ENCODE measurements at places on chromosomes 1 and 21.

- no peak for DNase-seq
Observed at GRCh38 chr1:11598461-11598860, 55.8 kb downstream of the FBXO2 start.

- DNase-seq: no peak
Observed at GRCh38 chr1:228317891-228318810, 88.5 kb downstream of the TRIM11 start.

DNA sequence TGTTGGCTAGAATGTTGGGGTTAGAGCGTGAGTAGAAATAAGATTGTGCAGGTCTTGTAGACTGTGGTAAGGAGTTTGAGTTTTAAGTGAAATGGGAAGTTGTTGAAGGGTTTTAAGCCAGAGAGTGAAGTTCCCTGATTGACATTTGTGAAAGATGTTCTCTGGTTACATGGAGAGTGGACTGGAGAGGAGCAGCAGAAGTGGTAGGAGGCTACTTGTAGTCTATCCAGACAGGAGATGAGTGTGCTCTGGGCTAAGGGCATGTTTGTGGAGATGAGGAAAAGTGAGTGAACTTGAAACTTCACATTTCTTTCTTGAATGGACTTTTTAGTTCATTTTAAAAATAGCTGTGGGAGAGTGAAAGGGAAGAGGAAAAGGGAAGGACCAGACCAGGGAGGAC is 37.0 kb downstream of the F3 start:
- DNase-seq: no peak

GRCh38 chr1:199688133-199688676 is 339.3 kb upstream of the NR5A2 start:
- DNase-seq: no peak

GRCh38 chr1:12279728-12280464 is 50.1 kb downstream of the VPS13D start:
- no peak for DNase-seq

DNA sequence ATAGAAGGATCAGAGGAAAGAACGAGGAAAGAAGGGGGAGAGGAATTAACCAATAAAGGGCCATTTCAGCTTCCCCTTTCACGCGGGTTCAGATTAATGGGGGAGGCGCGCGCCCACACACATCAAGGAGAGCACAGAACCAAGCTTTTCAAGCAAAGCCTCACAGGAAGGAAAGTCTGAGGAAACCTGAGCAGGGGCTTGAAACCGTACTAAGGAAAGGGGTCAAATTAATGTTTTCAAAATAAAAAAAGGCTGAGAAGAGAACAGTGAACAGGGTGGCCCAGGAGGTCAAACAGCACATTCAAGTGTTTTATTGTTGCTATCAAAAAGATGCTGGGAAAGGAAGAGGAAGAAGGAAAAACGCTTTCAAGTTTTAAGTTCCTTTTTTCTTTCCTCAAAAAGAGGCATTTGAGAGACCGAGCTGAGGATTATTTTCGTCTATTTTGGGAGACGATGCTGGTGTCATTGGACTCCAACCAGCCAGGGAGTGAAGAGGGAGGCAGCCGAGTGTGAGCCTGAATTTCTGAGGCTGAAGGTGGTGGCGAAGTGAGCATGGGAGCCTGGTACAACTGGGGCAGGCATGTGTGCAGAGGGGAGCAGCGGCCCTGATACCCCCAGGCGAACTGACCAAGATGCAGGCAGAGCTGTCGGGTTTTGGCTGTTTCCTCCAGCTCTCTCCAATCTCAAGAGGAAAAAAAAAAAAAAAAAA is 88.4 kb downstream of the PROX1 start:
- no peak for DNase-seq

GRCh38 chr1:212454741-212455140 is 22.0 kb downstream of the NENF start:
- no peak for DNase-seq

DNA sequence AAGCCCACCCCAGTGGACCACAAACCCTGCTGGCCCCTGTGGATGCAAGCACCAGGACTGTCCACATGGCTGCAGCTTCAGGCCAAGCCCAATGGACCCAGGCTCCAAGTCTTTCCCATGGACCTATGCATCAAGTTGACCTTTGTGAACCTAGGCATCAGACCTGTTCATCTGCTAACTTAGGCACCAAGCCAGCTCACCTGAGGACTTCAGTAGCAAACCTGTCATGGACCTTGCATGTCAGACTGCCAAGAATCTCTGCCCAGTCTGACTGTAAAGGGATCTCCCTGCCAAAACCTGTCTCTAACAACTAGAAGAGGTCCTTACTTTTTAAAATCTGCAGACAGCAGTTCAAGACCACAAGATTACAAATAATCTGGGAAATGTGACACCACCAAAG is 37.8 kb downstream of the FMO3 start:
- no peak for DNase-seq

DNA sequence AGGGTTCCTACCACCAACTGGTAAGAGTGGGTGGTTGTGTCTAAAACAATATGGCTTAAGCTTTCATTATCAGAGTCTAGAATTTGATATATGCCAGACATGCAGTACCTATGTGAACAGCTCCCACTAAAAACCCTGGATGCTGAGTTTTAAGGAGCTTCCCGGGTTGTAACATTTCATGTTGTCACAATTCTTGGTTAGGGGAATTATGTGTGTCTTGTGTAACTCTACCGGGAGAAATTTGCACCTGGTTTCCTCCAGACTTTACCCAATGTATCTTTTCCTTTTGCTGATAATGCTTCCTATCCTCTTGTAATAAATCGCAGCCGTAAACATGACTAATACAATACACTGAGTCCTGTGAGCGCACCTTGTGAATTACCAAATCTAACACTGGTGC is 48.3 kb downstream of the ARID4B start:
- no peak for DNase-seq

DNA sequence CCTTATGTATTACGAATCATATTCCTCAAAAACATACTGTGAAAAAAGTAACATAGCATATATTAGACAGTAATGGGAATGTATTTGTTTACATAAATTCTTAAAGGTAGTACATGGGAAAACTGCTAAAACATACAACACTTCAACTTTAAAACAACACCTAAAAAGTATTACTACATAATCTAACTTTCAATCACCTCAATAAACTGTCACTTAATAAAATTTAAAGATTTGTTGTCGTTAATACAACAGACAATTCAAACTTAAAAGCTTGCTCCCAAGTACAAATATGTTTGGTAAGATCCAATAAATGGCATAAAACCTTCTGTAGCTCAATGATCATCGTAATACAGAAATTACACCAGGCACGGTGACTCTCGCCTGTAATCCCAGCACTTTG is 3.7 kb downstream of the ARID4B start:
- DNase-seq: no peak

DNA sequence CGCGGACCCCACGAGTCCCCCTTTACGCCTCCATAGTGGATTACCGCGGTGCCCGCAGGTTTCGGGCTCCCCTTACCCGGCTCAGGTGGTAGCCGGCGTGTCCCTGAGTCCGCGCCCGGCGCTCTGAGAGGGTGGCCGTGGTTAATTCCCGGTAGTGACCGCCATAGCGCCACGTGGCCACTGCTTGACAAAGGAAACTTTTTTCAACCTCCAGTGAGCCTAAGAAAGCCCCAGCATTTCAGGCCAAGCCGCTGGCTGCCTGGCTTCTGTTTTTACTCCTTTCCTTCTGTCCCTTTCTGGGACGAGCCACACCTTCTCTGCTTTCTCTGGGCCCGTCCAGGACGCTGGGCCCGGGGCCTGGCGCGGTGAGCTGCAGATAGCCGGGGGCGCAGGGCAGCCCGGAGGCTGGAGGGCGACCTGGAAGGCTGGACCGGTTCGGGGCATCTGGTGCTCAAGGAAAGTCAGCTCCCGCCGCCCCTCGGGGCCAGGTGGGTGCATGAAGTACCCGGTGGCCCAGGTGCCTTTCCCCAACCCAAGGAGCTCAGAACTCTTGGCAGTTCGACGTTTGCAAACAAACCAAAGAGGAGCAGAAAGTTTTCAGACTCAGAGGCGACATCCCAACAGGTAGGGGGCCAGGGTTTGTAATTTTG is 540 bp upstream of the C1orf198 start:
- no peak for DNase-seq

GRCh38 chr21:14744368-14744767 is 198.3 kb upstream of the SAMSN1 start:
- DNase-seq: no peak

DNA sequence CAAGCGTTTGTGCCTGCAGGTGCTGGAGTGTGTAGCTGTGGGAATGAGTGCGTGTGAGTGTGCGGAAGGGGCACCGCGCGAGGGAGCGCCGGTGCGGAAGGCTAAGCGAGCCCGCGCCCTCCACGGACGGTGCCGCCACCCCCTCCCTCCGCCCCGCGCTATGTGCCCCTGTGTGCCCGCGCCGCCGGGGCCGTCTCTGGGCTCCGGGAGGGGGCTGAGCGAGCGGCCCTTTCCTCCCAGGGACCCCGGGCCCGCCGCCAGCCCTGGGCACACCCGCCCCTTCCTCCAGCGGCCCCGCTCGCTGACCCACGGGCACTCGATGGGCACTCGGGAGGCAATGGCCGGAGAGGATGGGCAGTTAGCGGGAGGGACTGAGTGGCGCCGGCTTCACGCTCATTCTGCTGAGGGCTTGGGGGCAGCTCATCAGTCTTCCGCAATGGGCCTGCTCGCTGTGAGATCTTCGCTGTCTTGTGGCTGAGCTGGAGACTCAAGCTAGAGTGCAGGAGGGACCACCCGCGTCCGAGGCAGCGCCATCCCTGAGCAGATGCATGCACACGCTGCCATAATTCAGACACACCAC is 8.6 kb upstream of the ADGRB2 start:
- no peak for DNase-seq

DNA sequence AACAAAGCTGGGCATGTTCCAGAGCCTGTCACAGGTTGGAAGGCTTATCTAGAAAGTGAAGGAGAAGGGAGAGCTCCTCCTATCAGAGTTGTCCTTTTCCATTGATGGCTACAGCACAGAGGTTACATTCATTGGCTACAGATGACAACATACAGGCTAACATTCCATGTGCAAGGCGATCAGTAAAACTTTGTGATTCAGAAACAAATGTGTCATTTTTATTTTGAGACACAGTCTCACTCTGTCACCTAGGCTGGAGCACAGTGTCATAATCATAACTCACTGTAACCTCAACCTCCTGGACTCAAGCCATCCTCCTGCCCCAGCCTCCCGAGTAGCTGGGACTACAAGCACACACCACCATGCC is 32.6 kb downstream of the TRIM67 start:
- DNase-seq: no peak

DNA sequence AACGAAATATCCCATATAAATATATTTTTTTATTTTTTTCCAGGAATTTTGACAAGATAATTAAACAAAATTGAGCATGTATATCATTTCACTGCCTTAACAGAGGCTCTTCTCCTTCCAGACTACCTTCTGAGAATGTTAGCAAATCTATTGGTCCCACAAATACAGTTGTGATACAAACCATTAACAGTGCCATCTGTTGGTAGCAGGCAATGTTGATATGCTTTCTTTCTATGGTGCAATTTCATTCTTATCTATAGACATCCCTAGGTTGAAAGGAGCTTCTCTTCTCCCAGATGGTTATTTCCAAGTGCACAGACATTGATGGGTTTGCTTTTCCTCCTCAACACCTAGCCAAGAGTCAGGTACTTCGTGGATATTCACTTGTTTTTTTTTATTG is 303.6 kb downstream of the USH2A start:
- DNase-seq: no peak

- DNase-seq: peak; percentile 40
Observed at GRCh38 chr1:233613252-233614172, at the start of gene KCNK1. Gene KCNK1 (plus strand): TSS chr1:233614106. CDS start chr1:233614172, 66 bp downstream.

GRCh38 chr1:154806333-154806732 is 63.7 kb downstream of the KCNN3 start:
- DNase-seq: no peak

- no peak for DNase-seq
Observed at GRCh38 chr1:89262643-89263042, 10.0 kb downstream of the GBP5 start.
